ENCODE measurements at places on chromosomes 3 and 15.

- no peak for DNase-seq
Observed at GRCh38 chr15:65833501-65834205, 35.6 kb upstream of the RAB11A start.

- no peak for DNase-seq
Observed at GRCh38 chr3:104916971-104917370, 449.7 kb upstream of the ALCAM start.

DNA sequence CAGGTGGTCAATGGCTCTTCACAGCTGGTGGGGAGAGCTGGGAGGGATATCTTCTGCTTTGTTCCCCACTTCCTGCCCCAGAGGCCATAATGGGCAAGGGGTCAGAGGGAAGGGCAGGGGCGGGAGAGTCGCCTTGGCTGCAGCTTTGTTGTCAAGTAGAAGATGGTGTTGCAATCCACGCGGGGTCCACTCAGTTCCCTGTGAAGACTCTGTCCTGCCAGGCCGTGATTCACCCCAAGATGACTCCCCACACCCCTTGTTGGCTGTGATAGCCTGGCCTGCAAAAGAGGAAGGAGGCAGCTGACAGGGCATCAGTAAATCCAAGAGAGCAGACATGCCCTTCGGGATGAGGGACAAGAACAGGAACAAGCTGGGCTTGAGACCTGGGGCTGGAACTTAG is 6.9 kb downstream of the GALNT15 start:
- DNase-seq: no peak

DNA sequence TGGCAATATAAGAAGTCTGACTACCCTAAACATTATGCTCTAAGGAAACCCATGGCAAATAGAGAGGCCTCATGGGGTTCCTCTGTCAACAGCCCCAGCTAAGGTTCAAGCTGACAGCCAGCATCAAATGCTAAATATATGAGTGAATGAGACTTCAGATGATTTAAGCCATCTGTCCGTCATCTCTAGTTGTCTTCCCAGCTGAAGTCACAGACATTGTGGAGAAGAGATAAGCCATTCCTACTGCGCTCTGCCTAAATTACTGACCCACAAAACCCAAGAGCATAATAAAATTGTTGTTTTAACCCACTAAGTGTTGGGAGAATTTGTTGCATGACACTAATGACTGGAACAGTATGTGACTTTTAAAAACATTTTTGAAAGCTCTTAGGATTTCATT is 87.3 kb upstream of the IGSF10 start:
- no peak for DNase-seq

GRCh38 chr3:6022621-6023020 is 835.1 kb downstream of the EDEM1 start:
- DNase-seq: no peak

DNA sequence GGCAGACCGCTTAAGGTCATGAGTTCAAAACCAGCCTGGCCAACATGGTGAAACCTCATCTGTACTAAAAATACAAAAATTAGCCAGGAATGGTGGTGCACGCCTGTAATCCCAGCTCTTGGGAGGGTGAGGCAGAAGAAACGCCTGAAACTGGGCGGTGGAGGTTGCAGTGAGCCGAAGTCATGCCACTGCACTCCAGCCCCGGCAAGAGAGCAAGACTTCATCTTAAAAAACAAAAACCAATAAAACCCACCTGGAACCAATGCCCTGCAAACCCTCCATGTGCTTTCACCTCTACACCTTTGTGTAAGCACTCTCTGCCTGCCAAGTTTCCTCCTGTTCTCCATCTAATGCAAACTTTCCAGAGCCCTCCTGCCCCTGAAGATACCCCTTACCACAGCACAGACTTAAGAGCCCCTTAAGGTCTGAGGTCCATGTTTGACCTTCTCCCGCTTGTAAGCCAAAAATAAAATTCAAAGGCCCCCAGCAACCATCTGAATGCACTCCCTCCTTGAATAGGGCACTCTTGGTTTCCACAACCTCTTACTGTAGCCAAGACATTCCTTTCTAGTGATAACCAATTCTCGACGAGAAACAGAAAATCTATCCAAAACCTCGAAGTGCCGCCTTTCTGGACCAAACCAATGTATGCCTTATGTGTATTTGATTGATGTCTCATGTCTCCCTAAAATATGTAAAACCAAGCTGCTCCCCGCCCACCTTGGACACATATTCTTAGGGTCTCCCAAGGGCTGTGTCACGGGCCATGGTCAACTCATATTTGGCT is 3.0 kb downstream of the RPL32 start:
- DNase-seq: no peak

DNA sequence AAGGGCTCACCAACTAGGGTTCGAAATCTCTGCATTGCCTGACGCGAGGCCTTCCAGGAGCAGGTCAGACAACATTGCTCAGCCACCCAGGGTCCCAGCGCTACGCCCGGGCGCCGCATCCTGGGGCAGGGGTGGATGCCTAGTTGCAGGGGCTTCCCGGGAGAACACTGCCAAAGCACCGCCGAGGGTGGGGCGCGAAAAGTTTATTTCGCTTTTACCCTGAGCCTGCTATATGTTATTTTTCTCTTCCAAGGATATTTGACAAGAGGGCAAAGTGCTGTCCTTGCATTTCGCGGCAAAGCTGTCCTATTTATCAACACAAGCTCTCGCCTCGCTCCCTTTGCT is 549 bp upstream of the SOX14 start:
- DNase-seq: no peak

DNA sequence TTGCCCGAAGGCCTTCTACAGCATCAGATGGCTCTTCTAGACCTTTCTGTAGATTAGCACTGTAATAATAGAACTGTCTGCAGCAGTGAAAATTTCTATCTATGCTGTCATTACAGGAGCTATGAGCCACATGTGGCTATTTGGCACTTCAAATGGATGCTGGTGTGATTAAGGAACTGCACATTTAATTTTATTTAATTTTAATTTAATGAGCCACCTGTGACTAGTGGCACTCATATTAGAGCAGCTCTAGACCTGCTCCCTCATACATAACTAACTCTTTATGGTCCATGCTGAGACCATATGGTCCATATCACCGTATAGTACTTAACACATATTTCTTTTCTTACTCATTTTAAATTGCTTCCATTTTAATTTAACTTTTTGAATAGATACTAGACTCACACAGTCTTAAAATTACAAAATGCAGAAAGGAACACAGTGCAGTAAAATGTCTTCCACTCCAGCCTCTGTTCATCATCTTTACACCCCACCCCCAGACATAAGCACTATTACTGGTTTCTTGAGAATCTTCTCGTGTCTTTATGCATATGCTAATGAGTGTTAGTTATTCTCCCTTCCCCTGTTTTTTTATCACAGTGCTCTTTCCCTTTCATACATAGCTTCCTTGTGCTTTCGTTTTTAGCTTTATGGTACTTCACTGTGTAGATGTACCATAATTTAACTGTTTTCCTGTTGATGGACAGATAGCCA is 9.6 kb downstream of the LSM3 start:
- DNase-seq: no peak

DNA sequence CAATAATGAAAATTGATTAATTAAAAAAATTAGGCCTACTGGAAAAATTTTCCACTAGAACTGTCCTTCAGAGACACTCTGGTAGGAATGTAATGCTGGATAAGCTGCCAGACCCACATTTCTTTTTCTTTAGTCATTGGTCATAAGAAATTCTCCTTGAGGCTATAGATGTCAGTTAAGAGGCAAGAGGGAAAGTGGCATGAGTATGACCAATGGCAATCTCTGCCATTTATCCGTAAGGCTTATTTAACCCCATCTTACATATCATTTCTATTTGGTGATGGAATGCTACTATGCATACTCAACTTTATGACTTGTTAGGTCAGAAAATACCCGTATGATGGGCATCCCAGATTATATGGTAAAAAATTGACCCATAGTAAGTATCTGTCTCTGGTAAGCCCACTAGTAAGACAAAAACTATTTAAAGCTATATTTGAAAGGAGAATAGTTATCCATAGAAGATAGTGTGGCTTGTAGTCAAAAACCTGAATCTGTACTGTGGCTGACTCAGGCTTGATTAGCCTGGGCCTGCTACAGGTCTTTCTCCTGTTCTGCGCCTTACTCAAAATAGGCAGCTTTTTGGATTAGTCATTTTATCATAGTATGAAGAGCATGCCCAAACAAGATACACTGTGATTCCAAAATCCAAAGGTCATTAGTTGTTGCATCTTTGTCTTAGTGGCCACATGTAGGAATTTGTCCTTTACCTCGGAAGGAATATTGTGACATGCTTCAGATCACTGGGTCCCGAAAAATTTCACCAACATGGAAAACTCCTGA is 314.7 kb downstream of the PYDC2 start:
- DNase-seq: no peak

- no peak for DNase-seq
Observed at GRCh38 chr3:10470120-10471053, 35.0 kb downstream of the ATP2B2 start.

DNA sequence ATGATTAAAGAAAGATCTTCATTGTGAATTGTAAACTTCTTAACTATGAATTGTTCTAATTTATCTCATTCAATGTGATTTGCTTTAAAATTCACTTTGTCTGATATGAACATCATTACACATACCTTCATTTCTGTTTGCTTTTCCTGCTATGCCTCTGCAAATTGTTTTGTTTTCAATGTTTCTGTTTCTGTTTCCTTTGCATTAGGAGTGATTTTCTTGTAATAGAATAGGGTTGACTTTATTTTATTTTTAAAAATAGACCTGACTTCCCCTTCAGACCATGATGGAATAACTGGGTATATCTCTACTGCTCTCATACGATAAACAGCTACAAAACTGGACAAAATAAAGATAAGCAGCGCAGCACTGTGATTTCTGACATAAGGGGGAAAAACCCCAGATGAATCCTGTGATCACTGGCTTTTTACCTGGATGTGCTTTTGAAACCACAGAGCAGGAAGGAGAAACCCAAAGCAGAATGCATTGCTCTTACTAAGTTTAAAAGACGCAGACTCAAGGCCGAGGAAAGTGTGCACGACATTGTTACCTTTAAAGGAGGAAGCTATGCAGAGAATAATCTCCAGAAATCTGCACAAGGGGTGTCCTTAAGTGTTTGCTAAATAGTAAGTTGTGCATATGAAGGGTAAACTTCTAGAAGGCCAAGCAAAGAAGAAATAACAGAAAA is 420.2 kb downstream of the TBC1D5 start:
- DNase-seq: no peak

DNA sequence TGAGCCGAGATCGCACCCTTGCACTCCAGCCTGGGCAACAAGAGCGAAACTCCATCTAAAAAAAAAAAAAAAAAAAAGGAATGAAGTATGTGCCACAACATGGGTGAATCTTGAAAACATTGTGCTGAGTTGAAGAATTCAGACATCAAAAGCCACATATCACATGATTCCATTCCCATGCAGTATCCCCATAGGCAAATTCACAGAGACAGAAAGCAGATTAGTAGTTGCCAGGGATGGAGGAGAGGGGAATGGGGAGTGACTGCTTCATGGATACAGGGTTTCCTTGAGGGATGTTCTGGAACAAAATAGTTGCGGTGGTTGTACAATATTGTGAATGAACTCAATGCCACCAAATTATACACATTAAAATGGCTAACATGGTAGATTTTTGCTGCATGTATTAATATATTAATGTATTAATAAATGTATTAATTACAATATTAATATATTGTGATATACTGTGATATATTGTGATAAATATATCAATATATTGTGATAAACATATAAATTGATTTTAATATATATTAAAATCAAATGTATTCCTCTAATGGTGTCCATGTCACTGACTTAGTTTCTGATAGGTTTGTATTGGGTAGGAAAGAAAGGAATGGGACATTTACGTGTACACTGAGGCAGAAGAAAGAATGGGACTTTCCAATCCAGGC is 34.9 kb downstream of the SMAD3 start:
- DNase-seq: no peak

DNA sequence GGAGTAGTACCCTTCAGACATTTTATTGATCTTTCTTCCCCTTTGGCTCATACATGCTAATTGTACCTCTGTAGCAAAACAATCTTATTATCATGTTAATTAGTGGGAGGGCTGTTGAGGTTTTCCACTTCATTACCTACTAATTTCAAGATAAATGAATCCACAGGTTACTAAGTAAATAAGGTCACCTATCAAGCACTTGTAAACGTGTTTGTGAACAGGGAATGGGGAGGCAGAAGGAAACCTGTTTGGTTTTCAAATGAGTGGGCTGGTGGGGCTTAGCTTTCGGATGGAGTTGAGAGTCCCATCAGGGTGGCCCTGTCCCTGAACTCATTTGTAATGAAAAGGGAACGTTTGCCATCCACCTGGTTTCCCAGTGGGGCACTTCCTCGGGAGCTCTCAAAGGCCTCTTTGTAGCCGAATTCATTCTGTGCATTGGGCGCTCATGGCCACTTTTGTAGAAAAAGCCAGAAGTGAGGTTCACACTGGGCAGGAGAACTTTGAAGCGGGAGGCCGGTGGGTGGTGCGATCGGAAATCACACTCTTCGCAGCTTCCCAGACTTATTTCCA is 419.8 kb upstream of the NR2F2 start:
- no peak for DNase-seq

DNA sequence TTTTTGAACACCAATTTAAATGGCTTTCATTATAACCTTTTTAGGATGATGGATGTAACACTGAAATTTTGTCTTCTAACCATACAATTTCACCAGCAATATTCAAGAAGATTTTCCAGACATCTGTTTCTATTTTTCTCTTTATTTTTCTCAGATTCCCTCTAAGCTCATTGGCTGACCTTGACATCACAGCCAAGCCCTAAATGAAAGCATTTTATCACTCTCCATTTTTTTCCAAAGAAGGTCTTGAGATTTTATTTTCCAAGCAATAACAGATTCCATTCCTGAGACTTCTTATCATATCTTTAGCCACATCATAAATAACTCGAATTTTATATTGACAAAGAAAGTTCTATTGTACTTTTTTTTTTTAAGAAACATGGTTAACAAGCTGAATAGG is 392.6 kb upstream of the THBS1 start:
- DNase-seq: no peak

GRCh38 chr3:69674752-69675151 is 64.5 kb upstream of the MITF start:
- no peak for DNase-seq

DNA sequence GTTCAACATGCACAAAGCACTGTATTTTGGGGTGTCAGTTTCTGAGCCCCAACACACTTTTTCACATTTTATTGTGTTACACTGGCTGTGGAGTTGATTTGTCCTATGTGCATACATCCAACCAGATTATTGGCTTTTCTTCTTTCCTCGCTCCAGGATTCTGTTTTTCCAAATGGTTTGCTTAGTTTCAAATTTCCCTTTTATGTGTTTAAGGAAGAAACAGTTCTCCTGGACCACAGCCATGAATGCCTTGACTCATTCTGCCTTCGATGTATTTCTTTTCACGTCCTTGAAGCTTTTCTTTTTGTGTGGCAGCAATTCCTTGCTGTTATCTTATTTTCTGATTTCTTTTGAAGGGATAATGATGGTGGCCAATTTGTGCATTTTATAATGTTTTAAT is 53.8 kb downstream of the CACNA2D3 start:
- DNase-seq: no peak

- DNase-seq: no peak
Observed at GRCh38 chr3:60434950-60435349, 816.3 kb downstream of the FHIT start.

- DNase-seq: no peak
Observed at GRCh38 chr3:27345959-27346865, 23.0 kb downstream of the NEK10 start.

Measured in stimulated activated CD8-positive, alpha-beta memory T cell treated with anti-CD3 and anti-CD28 coated beads, Interleukin-7, amount 100 ng/mL, for 24 hours (primary cell).